AG20443 (cell line): ENCODE measurements at places on chromosomes 3 and 15.
A peak's percentile ranks its signal among the peaks of the same experiment; 100 is the strongest.

DNA sequence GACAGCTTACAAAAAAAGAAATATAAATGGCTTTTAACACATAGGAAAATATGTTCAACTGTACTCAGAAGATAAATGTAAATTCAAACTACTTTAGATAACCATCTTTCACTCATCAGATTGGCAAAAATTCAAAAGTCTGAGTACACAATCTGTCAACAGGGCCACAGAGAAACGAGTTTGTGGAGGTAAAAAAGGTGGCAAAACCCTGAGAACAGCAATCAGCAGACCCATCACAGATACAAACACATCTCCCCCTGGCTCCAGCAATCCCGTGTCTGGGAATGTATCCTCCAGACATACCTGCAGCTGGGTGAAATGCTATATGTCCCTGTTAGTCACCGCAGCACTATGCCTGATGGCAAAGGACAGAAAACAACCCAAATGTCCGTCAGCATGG is 149.5 kb downstream of the OSBPL10 start:
- no peak for DNase-seq

- DNase-seq: no peak
Measured at GRCh38 chr3:152438181-152438580, 169.5 kb downstream of the MBNL1 start.

- no peak for DNase-seq
Measured at GRCh38 chr3:59235634-59236012, 185.8 kb upstream of the CFAP20DC start.

DNA sequence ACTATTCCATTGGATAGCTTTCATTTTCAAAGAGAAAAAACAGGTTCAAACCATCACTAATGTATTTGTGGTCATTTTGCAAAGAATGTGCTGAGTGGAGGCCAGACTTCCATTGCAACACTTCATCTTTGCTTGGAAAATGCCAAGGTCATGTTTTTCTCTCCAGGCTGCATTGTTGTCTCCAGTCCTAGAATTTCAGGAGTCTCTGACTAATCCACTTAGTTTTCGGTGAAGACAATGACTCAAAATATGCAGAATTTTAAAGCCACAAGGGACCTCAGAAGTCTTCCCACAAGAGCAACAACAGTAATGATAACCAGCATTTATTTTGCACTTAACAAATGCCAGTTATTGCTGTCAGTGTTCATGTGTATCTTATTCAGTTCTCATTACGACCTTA is 277.0 kb downstream of the RYR3 start:
- DNase-seq: peak; percentile 57

DNA sequence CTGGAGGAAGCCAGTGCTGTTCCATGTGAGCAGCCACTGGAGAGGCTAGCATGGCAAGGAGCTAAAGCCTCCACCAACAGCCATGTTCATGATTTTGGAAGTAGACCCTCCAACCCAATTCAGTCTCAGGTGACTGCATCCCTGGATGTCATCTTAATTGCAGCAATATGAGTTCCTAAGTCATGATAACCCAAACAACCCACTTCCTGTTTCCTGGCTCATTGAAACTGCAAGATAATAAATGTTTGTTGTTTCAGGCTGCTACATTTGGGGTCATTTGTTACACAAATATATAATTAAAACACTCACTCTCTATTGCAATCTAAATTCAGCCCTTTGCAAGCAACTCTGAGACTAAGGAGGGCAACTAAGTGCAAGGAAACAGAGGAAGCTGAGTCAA is 62.4 kb upstream of the SLC24A5 start:
- no peak for DNase-seq
